ENCODE measurements at places on chromosomes 3 and 15. TPM values are rescaled to one million over a fixed set of nuclear protein-coding genes. Genes with fewer than 3 reads are reported as not detected.

SLC12A1 gene
- not detected for total RNA-seq

NDUFAF3 gene
- 65.4 TPM for total RNA-seq

NMNAT3 gene
- 3.7 TPM for total RNA-seq

SYNPR gene
- not detected for total RNA-seq

EEF1AKMT4 gene
- total RNA-seq: 15.7 TPM

GOLGA6B gene
- total RNA-seq: not detected

ZNF445 gene
- total RNA-seq: 4.9 TPM

LYZL4 gene
- total RNA-seq: 0.23 TPM

GOLGA8O gene
- total RNA-seq: not detected

C3orf20 gene
- total RNA-seq: not detected

HSPBAP1 gene
- total RNA-seq: 12.7 TPM

AHSG gene
- not detected for total RNA-seq

DYNC1LI1 gene
- 76.7 TPM for total RNA-seq

CILP gene
- total RNA-seq: 0.03 TPM

GCNT3 gene
- not detected for total RNA-seq

TRIM42 gene
- not detected for total RNA-seq

KCNMB3 gene
- 0.77 TPM for total RNA-seq

FILIP1L gene
- total RNA-seq: 26.5 TPM

SAMMSON gene
- not detected for total RNA-seq

TXNRD3 gene
- total RNA-seq: 4.6 TPM

SKOR1 gene
- total RNA-seq: not detected

PRSS50 gene
- not detected for total RNA-seq

TRPM7 gene
- 35.4 TPM for total RNA-seq

MOBP gene
- not detected for total RNA-seq

PPARG gene
- 76.2 TPM for total RNA-seq

NEK11 gene
- total RNA-seq: 8.6 TPM

GABRR3 gene
- total RNA-seq: not detected

LOXL1 gene
- total RNA-seq: 161 TPM

HRG gene
- not detected for total RNA-seq

All from Daoy (cell line).